Esophagus squamous epithelium (tissue), 5 donors: ENCODE measurements at places on chromosomes 1 and 21. TPM values are rescaled to one million over a fixed set of nuclear protein-coding genes. Genes with fewer than 3 reads are reported as not detected.

DNA sequence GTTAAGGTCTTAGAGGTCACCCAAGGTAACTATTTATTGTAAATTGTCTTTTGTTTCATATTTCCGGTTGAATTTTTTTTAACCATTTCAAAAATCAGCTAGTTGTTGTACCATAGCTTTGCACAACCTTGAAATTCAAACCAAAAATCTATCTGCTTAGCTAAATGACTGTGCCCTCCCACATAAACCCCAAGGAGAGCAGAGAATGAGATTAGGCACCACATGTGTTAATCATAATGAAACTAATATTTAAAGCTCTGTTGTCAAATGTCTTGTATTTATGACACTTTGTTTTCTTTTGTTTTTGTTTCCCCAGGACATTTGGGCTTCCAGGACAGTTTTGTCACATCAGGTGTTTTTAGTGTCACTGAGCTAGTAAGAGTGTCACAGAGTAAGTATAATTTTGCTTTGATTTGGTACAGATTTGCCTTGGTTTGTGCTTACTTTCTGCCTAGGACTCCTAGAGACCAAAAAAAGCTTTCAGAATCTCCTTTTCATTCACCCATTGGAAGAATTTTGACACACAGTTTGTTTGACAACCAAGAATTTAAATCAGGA is 249.9 kb downstream of the NFIA start:
- no peak for DNase-seq

- no peak for DNase-seq
Measured at GRCh38 chr1:20329793-20330542, 39.3 kb downstream of the VWA5B1 start.

- no peak for DNase-seq
Measured at GRCh38 chr1:67780637-67781036, 52.6 kb downstream of the GNG12 start.

- DNase-seq, result no peak
Measured at GRCh38 chr1:239742416-239743109, 349.1 kb upstream of the FMN2 start.

DNA sequence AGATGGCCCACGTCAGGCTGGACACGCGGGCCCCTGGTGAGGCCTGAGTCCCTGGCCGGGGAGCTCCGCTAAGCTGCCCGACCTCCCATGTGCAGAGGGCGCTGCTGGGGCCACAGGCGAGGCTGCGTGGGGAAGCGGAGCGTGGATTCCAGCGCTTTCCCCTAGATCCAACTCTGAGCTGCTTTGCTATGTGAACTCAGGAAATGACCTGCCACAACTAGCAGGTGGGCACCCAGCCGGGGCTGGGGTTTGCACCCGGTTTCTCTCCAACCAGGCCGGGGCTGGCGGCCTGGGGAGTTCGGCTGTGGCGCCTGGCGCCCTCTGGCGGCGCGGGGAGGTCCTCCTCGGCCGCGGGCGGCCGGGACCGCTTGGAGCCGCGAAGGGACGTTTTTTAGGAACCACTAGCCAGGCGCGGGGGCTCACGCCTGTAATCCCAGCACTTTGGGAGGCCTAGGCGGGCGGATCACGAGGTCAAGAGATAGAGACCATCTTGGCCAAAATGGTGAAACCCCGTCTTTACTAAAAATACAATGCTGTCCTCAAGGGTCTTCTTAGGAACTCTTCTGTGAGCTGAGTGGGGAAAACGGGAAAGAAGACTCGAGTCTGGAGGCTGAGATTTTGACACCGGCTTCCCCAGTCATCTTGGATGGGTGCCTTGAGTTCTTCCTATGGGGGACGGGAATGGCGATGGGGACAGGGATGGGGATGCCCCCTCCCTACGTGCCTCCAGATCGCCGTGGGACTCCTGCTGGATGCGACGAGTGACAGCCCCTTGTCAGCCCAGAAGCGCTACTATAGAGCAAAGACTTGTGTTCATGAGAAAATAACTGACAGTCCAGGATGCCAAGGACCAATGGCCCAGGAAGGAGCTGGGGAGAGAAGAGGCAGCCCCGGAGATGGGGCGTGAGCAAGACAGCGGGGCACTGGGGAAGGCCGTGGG is 12.6 kb downstream of the PYCR2 start:
- no peak for DNase-seq

DNA sequence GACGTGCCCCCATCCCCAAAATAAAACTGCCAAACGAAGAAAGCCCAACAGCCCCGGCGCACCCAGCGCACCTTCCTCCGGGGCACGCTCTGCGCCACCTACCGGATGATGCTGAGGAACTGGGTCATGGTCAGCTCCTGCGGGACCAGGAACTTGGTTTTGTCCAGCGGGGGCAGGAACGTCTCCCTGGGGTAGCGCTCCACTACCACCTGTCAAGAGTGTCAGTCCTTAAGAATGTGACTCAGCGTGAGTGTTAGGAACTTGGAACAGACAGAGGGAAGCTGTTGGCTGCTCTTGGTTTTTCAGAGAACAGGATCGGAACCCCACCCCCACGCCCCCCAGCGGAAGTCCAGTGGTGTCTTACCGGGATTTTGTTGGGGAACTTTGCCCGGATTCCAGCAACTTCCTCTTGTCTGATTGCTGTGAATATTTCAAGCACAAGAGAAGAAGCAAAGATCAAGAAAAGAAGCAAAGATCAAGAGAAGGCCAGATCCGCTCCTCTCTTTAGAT is 431 bp downstream of the MAP1LC3C start:
- DNase-seq, result no peak

- DNase-seq, result no peak
Measured at GRCh38 chr1:27519331-27520258, 29.6 kb upstream of the WASF2 start.

GRCh38 chr1:36323636-36324352 is at the start of gene EVA1B:
Gene EVA1B (minus strand): TSS chr1:36323645. CDS start chr1:36323037, 608 bp downstream.
- DNase-seq, result no peak

DNA sequence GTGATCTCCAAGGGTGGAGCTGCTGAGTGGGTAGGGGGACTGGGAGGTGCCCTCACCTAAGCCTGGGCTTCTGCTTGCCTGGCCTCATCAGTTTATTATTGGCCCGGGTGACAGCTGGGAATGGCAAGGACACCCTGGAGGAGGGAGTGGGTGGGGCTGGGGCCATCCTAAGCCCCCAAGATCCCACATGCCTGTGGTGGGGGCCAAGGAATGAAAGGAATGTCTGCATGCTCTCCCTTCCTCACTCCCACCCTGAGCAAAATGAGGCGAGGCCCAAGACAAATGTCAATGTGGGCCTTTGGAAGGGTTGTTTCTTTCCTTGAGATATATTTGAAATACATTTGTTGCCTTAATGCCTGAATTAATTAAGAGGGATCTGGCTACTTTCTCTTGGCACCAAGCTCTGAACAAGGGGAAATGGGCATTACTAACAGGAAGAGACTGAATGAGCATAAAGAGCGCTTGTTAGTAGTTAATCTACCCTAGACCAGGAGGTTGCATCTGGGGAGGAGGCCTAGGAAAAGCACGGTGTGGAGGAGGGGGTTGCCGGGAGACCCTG is 19.7 kb upstream of the CHI3L1 start:
- no peak for DNase-seq

DNA sequence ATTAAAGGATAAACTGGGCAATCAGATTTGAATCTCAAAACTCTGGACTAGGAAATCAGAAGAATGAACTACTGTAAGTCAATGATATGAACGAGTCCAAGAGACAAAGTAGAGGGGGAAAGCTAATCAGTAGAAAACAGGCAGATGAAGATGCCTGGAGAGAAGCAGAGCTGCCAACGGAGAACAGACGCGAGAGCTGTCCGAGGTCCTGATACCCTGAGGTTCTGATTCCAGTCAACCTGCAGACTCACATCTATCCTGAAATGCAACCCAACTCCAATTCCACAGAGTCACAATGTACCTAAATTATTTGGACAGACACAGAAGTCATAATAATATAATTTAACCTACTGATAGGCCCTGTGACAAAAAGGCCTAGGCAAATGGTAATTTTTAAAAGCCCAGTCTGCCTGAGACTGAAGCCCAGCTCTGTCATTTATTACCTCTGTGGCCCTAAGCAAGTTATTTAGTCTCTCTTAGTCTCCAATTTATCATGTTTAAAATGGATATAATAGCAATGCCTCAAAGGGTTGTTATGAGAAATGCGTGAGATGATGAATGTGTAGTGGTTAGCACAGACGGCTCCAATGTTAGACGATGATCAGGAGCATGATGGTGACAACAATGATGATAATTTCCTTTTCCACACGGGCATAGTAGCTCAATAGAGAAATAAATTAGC is 33.4 kb downstream of the RGS7 start:
- no peak for DNase-seq

- no peak for DNase-seq
Measured at GRCh38 chr1:105137543-105138457, 1388.1 kb downstream of the AMY1C start.

DNA sequence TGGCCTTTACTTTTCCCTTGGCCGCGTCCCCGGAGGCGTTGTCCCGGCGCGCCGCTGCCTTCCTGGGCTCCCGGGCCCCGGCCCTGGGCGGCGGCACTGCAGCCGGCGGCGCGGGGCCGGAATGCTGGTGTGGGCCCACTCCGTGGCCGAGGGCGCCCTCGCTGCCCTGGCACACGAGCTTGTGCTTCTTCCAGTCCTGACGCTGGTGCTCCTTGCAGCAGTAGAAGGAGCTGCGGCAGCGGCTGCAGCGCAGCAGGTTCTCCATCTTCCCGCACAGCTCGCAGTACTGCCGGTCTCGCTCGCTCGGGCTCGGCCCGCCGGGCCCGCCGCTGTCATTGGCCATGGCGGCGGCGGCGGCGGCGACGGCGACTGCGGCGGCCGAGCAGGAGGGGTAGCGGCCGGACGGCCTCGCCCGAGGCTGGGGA is 529 bp downstream of the EGLN1 start:
- no peak for DNase-seq

DNA sequence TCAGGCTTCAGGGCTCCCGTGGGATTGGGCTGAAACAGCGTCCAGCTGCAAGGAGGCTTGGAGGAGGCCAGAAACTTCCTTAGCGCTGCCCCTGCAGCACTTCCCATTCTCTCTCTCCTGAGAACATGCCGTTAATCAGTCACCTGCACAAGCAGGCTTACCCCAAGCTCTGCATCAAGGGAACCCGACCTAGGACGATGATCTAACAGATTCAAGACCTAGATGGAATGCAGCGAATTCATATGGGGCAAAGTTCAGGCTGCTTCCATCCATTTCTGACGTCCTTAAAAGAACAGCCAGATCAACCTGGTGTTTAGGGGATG is 114.1 kb downstream of the ERG start:
- DNase-seq, result no peak

DNA sequence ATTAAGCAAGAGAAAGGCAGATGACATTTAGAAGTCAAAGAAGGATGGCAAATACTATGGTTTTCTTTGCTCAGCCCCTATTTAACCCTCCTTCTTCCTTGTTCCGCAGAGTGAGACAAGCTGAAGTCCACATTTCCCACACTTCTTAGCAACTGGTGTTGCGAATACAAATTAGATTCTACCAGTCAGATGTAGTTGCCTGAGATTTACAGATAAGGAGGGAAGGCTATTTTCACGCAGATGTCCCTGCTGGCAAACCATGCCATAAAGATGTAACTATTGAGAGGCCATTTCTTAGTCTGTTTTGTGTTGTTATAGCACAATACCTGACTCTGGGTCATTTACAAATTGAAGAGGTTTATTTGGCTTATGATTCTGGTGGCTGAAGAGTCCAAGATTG is 84.3 kb downstream of the ZC3H11B start:
- no peak for DNase-seq

DNA sequence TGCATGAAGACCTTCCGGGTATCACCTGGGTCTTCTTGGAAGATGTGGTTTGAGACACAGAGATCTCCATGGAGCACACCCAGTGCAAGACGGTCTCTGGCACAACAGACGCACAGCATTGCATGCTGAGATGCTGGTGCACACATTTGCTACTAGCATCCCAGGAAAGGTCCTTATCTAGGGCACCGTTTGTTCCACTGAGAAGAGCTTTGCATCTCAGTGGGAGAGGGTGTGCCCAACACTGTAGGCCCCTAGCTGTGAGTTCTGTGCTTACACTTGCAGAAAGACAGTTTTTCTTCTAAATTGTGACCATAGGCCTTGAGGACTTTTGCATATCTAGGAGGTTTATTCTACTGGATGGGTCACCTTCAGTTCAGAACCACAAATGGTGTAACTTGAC is 554.1 kb downstream of the MATN1 start:
- DNase-seq, result no peak

- no peak for DNase-seq
Measured at GRCh38 chr1:180964595-180964994, 51.9 kb downstream of the KIAA1614 start.

DNA sequence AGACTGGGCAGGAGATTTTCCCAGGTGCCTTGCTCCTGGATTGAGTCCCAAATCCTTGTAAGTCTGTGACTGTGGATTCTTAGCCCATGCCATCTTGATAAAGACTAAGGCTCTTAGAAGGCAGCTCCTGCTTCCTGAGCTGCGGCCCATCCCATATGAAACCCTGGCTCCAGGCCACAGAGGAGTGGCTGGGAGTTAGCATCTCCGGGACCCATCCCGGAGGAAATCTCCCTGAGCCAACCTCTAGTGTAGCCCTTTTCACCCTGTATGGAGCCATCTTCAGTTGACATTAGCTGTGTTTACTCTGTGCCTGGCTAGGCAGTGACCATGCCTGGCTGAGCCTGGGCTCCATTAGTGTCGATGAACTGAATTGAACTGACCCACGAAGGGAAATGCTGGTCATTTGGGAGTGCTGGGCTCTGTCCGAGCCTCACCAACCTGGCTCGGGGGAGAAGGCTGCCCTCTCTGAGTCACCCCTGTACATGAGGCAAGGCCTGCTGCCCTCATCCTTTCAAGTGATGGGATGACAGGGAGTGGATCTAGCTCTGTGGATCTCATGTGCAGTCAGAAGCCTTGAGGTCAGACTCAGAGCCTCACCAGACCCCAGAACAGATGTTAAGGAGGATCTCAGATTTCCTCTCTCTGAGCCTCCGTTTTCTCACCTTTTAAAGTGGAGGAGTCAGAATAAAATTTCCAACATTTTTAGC is 37.5 kb downstream of the LGR6 start:
- DNase-seq, result no peak

GRCh38 chr1:162384116-162384515 is 2.6 kb downstream of the C1orf226 start:
- no peak for DNase-seq

DNA sequence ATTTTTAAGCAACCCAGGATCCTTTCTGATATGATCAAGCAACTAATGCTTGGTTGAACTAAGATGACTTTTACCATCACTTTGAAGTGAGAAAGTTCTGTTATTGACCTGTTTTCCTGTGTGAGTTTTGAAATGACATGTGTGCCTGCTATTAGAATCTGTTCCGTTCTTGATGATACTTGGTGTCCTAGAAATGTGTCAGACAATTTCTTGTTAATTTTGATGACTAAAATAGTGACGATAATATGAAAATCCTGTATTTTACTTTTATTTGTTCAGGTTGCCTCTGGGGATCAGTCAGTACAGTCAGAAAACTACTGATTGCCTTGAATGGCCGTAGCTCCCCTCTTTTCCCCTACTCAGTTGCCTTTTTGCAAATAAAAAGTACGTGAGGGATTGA is 228.0 kb downstream of the RYR2 start:
- no peak for DNase-seq

GRCh38 chr21:45361033-45361997 is 43.6 kb upstream of the COL18A1 start:
- DNase-seq, result no peak

GRCh38 chr1:70143048-70143659 is 62.2 kb downstream of the LRRC40 start:
- no peak for DNase-seq

GRCh38 chr1:41357451-41358101 is 3.7 kb upstream of the FOXO6 start:
- DNase-seq, result no peak

DMBX1 gene
- not detected for total RNA-seq

TNFSF18 gene
- total RNA-seq, result not detected

FLVCR1 gene
- total RNA-seq, result 8.0 TPM

MXRA8 gene
- 0.45 TPM for total RNA-seq

TACSTD2 gene
- 565 TPM for total RNA-seq

RIPK4 gene
- 41.1 TPM for total RNA-seq
